ENCODE measurements at places on chromosomes 5 and 9. TPM values are rescaled to one million over a fixed set of nuclear protein-coding genes. Genes with fewer than 3 reads are reported as not detected.

GRCh38 chr5:157618191-157618765, 34.0 kb downstream of the SOX30 start:
- DNase-seq: no peak

DNA sequence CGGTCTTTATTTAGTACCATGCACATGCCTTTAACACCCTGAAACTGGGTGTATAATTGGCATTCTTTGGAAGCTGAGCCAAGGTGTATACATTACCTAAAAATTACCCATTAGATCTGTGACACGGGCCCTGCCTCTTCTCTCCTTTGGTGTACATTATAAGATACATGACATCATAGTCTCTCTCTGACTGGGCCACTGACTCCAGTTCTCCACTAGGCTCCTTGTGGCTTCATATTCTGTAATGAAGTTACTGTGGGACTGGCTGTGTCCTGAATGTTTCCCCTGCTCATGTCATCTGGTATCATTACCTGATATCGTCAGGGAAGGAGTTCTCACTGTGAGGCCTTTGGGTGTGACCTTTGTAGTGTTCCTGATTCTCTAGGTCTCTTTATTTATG, 65.5 kb downstream of the NREP start:
- DNase-seq: no peak

Gene STKLD1
- polyA plus RNA-seq: 3.1 TPM

GRCh38 chr5:103923616-103924168, 361.1 kb upstream of the NUDT12 start:
- no peak for DNase-seq

Gene MEIKIN
- polyA plus RNA-seq: not detected

- DNase-seq: no peak
These were observed 2.9 kb downstream of the SLC6A18 start for GRCh38 chr5:1228120-1228519.

Gene ZNF354C
- polyA plus RNA-seq: 15.8 TPM

Gene SAXO1
- 0.21 TPM for polyA plus RNA-seq

DNA sequence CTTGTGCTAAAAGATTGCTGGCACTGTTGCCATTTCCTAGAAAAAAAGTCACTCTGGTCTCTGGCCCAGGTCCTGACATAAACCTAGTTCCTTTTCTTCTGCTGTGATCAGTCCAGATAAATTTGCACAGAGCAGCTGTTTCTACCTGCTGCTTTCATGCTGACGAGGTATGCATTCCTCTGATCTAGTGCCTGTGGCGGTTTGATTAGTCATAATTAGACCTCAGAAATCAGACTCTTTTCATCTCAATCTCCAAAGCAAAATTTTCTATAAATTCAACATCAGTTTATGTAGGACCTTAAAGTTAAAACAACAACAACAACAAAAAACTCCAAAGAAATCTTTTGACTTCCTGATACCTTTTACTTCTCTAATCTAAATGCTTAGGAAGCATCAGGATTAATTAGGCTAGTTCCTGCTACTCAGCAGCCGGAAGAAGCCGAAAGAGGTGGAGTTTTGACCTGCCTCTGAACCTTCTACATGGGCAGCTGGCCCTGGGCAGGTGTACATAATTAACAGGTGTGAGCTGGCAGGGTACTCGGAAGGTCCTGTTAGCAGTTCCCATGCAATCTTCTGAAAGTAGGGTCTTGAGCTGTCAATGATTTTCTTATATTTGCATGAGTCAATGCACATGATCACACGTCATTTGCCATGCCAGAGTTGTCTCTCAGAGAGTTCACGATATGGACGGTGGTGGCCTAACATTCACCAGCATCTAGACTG, 83.3 kb upstream of the CCDC112 start:
- DNase-seq: no peak

Gene FOXE1
- polyA plus RNA-seq: not detected

GRCh38 chr5:151233616-151234085, 9.8 kb upstream of the CCDC69 start:
- no peak for DNase-seq

Gene ARSI
- 3.5 TPM for polyA plus RNA-seq

Gene PCDHA7
- 0.22 TPM for polyA plus RNA-seq

DNA sequence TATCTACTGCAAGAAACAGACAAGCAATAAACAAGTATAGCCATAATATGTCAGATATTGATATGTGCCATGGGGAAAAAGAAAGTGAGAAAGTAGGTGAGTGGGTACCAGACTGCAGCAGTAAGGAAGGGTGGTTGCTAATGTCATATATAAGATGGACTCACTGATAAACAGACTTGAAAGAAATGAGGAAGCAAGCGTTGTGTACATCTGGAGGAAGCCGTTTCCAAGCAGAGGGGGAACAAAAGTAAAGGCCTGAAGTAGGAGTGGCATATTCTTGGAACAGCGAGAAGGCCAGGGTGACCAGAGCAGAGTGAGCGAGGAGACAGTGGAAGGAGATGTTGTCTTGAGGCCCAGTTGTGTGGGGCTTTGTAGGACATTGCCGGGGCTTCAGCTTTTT, 142.2 kb upstream of the MAP3K1 start:
- DNase-seq: no peak

Gene SLC6A18
- 1.2 TPM for polyA plus RNA-seq

DNA sequence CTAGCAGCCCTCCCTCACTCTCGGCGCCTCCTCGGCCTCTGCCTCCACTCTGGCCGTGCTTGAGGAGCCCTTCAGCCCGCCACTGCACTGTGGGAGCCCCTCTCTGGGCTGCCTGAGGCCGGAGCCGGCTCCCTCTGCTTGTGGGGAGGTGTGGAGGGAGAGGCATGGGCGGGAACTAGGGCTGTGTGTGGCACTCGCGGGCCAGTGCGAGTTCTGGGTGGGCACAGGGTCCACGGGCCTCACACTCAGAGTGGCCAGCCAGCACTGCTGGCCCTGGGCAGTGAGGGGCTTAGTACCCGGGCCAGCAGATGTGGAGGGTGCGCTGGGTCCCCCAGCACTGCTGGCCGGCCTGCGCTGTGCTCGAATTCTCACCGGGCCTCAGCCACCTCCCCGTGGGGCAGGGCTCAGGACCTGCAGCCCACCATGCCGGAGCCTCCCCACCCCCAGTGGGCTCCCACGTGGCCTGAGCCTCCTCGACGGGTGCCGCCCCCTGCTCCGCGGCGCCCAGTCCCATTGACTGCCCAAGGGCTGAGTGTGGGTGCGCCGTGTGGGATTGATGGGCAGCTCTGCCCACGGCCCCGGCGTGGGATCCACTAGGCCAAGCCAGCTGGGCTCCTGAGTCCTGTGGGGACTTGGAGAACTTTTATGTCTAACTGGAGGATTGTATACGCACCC, 30.4 kb upstream of the FCHO2 start:
- DNase-seq: no peak

DNA sequence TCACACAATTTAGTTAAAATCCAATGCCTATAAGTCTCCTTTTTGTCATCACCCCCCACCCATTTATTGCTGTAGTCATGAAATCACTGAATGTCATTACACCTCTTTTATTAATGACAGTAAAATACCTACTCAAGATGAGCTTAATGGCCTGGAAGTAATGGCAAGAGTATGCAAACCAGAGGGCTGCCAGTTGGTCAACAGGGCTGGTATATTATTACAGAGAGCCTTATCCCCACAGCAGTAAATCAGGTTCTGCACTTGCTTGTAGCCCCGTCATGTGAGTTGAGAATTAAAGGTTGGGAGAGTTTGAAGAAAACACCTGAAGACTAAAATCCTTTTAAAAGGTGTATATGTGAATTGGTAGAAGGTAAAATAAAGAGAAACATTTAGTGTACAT, 372.4 kb downstream of the MAT2B start:
- DNase-seq: no peak

- no peak for DNase-seq
These were observed 170.6 kb downstream of the CACNA1B start for GRCh38 chr9:138048184-138048583.

- no peak for DNase-seq
These were observed 27.8 kb downstream of the NFIL3 start for GRCh38 chr9:91395553-91396471.

Gene MEF2C
- 37.6 TPM for polyA plus RNA-seq

- DNase-seq: no peak
These were observed 10.8 kb upstream of the KIF27 start for GRCh38 chr9:83932011-83932410.

GRCh38 chr5:33182986-33183385, 257.8 kb upstream of the TARS1 start:
- no peak for DNase-seq

DNA sequence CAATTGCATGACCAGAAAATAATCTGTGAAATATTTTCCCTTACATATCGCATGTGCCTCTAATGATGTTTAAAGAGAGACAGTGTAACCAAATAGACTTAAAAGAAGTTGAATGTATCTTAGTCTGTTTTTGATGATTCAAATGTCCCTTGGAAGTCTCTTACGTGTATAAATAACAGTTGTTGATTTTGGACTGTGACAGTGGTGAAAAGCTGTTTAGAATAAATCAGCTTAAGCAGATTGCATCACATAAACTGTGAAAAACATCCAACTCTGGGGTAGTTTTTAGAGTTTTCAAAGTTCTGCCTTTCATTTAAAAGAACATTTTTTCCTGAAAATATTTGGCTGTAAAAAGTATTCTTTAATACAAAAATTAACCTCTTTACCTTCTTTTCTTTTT, 301.1 kb downstream of the PRR16 start:
- no peak for DNase-seq

DNA sequence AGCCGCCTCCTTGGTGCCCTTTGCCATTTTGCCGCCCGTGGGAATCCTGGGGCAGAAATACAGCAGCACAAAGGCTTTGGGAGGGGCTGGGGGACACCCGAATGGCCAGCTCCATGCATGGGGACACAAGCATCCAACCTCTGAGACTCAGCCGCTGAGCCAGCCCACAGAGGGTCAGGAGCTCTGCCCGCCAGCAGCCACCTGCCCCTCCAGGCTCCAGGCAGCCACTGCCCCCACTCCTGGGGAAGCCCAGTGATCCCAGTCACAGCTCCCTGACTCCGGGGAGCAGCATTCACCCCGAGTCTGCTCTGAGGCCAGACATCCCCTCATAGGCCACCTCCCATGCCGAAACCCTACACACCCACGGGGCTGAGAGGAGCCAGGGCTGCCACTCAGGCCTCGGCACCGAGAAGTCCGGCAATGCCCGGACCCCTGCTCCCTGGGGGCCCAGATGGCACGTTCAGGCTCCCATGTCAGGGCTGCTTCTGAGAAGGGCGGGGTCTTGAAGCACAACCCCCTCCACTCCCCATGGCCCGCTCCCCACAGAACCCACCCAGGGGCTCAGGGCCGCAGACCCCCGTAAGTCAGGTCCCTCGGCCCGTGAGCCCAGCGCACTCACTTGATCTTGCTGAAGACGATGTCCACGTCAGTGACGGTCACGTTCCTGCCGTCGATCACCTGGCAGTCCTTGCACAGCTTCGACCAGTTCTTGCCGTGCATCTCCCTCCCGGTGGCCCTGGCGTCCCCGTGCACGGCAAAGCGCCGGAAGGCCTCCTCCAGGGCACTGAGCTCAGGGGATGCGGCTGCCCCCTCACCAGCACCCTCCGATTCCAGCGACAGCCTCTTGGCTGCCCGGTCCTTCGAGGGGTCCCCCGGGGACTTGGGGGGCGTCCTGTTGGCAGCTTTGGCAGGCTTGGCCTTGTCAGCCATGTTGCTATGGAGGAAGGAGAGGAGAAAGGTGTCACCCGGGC, 15.7 kb downstream of the TPPP start:
- DNase-seq: no peak

Gene NRG2
- 1.4 TPM for polyA plus RNA-seq

GRCh38 chr5:139210585-139210984, 12.4 kb upstream of the SIL1 start:
- DNase-seq: no peak

Gene SVEP1
- polyA plus RNA-seq: 7.0 TPM

- no peak for DNase-seq
These were observed 290.0 kb downstream of the CETN3 start for GRCh38 chr5:90119531-90119971.

Gene LHX6
- 4.5 TPM for polyA plus RNA-seq

Gene LHX2
- 0.29 TPM for polyA plus RNA-seq

- DNase-seq: no peak
These were observed 6.3 kb downstream of the ROR2 start for GRCh38 chr9:91943478-91944470.

Gene PCDHGC5
- 0.22 TPM for polyA plus RNA-seq

GRCh38 chr9:133508046-133508445, 16.7 kb downstream of the MYMK start:
- no peak for DNase-seq

Gene ZNF658
- 14.6 TPM for polyA plus RNA-seq

DNA sequence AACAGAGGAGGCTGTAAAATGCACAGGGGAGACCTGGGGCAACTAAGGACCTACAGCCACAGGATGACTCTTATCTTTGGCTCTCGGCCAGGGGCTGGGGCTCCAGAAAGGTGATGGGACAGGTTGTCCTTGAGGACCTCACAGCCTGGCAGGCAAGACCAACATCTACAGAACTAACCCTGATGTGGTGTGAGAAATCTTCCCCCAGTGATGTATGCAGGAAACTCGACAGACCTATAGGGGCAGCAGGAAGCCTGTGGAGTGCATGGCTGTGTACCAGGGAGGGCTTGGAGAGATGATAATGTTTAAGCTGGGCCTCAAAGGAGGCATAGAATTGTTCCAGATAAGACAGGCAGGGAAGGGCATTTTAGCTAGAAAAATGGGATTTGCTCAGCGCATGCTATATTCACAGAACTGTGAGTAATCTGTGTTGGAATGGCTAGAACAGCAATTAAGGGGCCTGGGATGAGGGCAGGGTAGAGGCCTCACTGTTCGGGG, 68.5 kb upstream of the SLC25A51 start:
- DNase-seq: no peak

Gene DRD1
- not detected for polyA plus RNA-seq

GRCh38 chr5:160044391-160044804, 35.5 kb downstream of the TTC1 start:
- no peak for DNase-seq

Gene UBE2QL1
- 0.82 TPM for polyA plus RNA-seq

DNA sequence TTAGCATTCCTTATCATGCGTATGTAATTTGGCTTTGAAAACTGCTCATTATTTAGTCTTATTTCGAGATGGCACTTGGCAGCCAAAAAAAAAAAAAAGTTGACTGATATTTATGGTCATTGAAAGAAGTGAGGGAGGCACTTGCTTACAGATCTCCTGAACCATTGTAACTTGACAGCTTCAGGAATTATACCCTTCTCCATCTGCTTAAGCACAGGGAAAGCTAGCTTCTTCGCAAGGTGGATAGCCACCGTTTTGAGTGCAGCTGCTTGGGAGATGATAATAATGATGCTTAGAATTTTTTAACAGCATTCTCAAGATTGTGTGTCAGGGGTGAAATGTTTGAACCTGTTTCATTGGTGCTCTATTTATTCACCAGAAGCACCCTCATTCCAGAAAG, 116.1 kb downstream of the GIN1 start:
- no peak for DNase-seq

Gene EPB41L4A
- polyA plus RNA-seq: 32.3 TPM

DNA sequence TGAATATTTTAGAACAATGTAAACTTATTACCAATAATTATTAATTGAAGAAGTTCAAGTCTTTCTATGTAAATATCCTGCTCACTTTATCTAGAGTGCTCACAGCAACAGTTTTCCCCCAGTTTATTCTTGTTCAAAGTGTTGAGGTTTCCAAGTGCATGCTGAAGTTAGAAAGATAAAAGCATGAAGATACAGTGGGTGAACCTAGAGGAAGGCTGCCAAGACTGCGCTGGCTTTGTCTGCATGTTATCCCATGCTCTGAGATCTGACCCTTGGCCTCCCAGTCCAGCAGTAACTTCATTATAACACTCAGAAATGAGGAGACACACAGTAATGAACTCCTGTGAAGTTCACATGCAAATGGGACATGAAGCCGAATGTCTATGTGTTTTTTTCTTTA, 76.0 kb upstream of the PIP5K1B start:
- DNase-seq: no peak
